Fibroblast of mammary gland (primary cell): ENCODE measurements at places on chromosomes 5 and 9.

DNA sequence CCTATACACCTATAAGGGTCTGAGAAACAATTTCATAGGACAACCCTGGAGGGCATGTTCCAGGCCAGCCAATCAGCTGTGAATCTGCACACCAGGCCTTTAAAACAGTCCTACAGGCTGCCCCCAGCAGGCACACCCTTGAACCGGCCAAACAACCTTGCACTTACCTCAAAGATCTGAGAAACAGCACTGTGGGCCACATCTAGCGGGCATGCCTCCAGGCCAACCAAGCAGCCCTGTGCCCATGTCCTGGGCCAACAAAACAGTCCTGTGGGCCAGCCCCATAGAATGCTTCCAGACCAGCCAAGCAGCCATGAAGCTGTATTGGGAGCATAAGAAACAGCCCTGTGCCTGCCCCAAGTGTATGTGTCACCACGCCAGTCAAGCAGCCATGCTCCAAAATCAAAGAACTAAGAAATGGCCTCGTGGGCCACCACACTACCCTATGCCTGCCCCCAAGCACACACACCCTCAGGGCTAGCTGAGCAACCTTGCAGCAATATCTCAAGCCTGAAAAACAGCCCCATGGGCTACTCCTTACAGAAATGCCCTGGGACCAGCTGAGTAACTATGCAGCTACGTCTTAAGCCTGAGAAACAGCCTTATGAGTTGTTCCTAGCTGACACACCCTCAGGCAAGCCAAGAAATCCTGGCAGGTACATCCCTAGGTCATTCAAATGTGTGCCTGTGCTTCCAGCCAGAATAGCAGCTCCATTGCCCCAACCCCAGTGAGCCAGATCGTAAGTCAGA is 2243.8 kb upstream of the C9orf72 start:
- DNase-seq, result no peak

DNA sequence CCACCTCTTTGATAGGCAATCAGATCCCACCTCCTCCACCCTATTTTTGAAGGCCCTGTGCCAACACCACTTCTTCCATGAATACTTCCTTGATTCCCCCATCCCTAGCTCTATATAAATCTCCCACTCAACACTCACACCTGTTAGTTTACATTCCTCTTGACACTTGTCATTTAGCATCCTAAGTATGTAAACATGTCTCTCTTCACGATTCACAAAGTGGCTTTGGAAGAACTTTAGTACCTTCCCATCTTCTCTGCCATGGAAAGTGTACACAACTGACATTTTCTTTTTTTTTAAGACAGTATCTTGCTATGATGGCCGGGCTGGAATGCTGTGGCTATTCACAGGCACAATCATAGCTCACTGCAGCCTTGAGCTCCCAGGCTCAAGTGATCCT is 1.5 kb upstream of the FXN start:
- DNase-seq, result no peak

GRCh38 chr5:134634227-134634626 is 1.6 kb upstream of the SAR1B start:
- no peak for DNase-seq

GRCh38 chr5:131221888-131222287 is 42.0 kb upstream of the CDC42SE2 start:
- peak; percentile 44 for DNase-seq

GRCh38 chr5:111252799-111253545 is 28.8 kb downstream of the CAMK4 start:
- DNase-seq, result no peak

- no peak for DNase-seq
These were observed 16.4 kb downstream of the FCN2 start for GRCh38 chr9:134896834-134897583.

- peak; percentile 46 for DNase-seq
These were observed at the start of gene PDE4D for GRCh38 chr5:59893429-59894227. Gene PDE4D, minus strand, starts transcription at chr5:59893726.

DNA sequence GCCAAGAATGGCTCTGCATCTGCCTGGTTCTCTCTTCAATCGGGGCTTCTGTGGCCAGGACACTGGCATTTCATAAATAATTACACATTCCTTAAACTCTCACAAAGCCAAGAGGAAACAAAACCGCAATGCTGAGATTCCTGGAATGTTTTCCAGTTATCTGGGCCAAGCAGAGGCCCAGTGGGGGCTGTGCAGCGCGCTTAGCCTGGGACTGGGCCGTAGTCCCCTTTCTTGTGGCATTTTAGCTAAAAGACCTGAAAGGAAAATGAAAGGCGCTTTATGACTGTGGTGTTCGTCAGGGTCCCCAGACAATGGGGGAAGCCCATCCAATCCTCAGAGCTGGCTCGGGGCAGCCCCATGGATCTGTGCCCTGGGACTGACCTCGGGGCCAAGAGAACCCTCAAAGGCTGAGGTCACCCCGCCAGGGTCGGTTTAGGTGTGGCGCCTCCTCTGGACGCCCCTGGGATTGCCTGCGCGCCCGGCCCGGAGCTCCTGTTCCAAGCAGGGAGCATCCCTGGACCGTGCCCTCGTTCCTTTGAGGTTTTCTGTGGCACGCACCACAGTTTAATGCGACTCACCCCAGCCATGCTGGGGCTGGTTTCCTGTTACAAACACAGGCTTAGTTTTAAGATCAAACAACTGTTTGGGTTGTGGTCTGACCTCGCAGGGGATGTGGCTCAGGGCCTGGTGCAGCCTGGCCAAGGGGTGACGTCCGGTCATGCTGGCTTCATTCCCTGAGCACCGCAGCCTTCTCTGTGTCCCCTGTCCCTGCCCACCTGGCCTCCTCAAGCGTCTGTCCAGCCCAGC is 51.5 kb upstream of the NKD2 start:
- peak; percentile 86 for DNase-seq

- DNase-seq, result no peak
These were observed 3.6 kb downstream of the IQGAP2 start for GRCh38 chr5:76406673-76407072.

DNA sequence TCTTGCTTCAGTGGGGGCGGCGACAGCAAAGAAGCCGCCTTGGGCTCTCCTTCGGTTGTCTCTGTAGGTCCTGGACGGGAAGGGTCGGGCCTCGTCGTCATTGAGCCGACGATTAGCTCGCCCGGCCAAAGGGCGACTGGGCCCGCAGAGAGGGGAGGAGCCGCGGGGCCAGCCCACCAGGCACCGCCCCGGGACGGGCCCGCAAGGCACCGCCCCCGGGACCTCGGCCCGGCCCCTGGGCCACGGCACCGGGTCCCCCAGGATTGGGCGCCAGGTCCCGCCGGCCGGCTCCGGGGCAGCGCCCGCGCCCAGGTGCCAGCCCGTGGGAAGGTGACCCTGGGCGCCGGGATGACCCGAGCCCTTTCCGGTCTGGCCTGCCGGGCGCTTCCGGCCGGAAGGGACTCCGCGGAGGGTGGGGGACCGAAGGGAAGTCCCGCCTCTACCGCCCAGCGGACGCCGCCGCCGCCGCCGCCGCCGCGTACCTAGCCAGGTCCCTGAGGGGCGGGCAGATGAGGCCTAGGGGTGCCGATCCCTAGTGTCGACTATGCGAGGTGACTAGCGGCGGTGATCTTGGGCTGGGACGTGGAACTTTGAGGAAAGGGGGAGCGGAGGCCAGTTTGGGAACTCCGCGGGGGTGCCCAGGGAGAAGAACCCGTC is at the start of the genes GBA2 and RGP1:
GBA2 (minus strand) TSS at position 371 of the 657 bp plus-strand sequence. CDS start 524 bp downstream, outside the sequence.
RGP1 (plus strand) TSS at position 430 of the 657 bp plus-strand sequence. CDS start 469 bp downstream, outside the sequence.
- DNase-seq, result peak; percentile 61

DNA sequence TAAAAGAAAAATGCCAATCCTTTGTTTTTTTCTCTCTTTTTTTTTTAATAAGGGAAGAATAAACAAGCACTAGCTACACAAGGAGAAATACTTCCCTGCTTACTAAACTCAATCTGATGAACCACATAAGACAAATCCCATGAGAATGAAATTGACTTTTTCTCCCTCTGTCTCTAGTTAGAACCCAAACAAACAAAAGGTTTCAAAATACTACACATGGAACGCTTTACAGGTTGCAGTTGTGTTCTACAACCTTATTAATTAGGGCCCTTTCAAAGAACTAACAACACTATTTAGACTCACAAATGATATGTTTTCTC is 124.5 kb downstream of the PDE4D start:
- DNase-seq, result peak; percentile 63

DNA sequence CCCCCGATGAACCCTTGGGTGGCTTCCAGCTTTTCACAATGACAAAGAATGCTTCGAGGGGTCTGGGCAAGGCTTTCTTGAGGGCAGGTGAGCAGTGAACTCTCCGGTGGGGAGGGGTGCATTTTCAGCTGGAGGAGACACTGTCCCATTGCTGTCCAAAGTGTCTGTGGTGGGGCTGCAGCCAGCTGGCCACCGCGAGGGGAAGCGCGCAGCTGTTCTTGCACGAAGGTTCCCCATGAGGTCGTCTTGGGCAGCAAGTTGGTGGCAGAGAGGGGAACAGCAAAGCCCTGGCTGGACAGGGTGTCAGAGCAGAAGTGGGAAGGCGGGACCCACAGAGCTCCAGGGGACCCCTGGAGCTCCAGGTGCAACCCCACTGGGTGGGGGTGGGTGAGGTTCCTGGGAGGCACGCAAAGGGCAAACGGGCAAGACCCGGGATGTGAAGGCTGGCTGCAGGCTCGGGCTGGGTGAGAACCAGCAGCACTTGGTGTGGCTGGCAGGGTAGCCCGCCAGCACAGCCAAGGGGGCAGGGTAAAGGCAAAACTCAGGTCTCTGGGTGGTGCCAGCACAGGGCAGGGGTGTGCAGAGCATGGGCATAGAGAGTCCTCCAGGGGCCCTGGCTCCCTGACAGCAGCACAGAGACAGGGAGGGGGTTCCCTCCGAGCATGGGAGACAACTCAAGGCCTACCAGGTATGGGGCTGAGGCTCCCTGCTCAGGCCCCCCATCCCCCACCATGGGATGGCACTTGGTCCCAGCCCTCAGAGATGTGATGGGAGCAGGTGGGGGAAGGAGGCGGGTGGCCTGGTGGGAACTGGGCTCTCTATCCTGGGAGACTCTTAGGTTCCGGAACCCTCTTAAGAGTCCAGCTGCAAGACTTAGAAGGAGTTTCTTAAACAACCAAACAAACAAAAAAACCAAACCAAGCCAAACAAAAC is 26.6 kb downstream of the TSPAN17 start:
- no peak for DNase-seq

DNA sequence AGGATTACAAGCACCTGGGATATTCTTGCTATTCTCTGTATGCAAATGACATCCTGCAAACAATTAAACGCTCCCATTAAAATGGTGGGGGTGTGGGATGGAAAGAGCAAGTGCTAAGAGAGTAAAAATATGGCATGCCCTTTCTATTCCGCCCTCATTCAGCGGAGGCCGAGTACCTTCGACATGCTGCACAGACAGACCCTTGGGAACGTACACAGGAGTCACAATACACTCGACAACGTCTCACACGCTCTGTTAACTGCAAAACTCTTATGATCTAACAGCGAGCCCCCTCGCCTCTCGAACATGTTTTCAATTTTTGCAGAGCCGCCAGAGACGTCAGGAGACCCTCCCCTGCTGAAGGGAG is 322.2 kb downstream of the CEMIP2 start:
- no peak for DNase-seq

DNA sequence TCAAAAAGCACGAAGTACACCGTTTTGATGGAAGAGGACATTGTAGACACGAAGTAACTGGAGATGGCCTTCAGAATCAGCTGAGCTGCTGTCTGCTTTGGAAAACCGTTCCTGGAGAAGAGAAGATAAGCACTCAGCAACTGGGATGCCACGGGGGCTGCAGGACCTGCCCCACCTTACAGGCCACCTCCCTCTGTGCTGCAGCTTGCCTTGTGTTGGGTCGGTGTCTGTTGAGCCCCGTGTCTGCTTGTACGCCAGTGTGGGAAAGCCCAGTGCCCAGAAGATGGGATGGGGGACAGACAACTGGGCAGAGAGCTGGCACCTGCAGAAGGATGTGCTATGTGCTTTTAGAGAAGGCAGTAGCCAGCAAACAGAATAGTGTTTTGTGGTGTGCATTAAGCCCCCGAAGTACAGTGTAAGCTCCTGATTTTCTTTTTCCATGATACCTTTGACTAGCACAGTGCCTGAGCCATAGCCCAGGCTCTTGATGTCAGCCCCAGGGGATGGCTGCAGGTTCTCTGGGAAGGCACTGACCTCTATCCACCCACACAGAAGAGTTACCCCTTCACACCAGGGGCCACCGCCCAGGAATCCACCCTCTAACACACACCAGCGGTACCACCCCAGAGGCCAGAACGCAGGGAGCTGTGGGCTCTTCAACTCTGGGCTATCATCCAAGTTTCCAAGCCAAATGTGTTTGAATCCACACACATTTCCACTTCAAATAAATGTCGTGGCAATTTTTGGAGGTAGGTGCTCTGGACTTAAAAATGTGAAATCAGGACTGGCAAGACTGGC is 63.8 kb downstream of the MACROH2A1 start:
- no peak for DNase-seq

DNA sequence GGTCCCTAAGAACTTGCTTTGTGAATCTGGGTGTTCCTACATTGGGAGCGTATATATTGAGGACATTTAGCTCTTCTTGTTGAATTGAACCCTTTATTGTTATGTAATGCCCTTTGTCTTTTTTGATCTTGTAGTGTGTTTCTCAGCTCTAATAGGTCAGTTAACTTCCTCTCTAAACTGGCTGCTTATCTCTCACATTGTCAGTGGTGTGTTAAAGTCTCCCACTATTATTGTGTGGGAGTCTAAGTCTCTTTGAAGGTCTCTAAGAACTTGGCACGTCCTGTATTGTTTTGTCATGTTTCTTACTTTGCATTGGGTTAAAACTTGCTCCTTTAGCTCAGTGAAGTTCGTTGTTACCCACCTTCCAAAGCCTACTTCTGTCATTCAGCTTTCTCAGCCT is 36.2 kb downstream of the RIC1 start:
- no peak for DNase-seq

DNA sequence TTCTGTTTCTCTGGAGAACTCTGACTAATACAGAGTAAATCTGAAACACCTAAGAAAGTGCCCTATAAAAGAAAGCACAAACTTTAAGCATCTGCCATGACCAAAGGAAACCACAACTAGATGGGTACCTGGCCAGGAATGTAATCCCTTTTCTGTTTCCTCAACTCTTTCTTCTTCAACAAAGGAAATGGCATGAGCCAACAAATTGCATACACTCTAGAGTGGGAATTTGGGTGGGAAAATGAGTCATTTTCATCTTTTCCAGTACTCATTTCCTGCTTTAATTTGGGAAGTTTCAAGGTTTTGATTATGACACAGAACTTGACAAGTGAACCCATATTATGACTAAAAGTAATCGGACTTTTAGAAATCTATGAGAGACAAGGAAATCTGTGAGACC is 349.2 kb upstream of the RORB start:
- peak; percentile 1 for DNase-seq

DNA sequence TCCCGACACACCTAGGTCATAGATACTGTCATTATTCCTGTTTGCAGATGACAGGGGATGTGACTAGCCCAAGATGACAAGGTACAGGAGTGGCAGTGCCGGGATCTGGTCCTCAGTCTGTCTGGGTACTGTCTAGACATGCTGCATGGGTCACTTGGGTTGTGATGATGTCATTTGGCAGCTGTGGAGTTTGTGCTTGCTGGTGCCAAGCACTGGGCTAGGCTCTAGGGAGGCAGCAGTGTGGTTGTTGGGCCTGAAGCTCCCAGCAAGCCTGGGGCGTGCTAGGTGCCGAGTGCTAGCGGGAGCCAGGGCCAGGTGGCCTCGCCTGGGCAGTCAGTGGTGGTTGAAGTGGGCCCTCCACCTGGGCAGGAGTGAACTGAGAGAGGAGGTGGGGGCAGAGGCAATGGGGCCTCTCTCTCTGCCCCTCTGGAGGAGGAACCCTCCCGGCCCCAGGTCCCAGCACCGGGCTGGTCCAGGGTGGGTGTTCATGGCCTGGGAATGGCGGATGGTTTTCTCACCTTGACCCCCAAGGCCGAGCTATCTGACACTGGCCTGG is 8.8 kb upstream of the ASB6 start:
- peak; percentile 27 for DNase-seq
